ENCODE measurements at places on chromosomes 1 and 21.

DNA sequence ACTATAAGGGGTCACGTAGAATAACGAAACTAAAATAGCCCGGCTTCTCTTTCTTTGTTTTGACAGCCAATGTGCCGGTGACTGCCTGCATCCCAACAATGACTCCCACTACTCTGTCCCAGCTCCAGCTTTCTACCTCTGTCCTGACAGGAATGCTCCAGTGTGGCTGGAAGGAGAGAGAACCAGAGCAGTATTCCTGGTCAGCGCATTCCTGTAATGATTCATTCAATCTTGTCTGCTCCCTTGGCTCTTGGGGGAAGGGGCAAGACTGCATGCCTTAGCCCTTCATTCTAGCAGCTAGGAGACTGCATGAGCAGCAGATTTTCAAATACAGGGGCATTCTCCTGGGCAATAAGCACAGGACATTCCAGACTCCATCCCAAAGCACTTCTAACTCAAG lies 132.1 kb upstream of the PRMT6 start:
- DNase-seq = no peak

DNA sequence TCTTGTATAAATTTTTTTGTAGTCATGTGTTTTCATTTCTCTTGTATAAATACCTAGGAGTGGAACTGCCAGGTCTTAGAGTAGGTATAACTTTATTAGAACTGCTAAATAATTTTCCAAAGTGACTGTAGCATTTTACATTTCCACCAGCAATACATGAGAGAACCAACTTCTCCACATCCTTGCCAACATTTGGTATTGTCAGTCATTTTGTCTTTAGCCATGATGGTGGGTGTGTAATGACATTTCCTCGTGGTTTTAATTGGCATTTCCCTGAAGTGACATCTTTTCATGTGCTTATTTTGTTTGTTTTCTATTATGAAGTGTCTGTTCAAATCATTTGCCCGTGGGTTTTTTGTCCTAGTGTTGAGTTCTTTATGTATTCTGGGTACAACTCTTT lies 29.7 kb downstream of the ZBTB8A start:
- DNase-seq = no peak

GRCh38 chr1:167685844-167686243 lies 35.9 kb upstream of the MPZL1 start:
- DNase-seq = no peak

DNA sequence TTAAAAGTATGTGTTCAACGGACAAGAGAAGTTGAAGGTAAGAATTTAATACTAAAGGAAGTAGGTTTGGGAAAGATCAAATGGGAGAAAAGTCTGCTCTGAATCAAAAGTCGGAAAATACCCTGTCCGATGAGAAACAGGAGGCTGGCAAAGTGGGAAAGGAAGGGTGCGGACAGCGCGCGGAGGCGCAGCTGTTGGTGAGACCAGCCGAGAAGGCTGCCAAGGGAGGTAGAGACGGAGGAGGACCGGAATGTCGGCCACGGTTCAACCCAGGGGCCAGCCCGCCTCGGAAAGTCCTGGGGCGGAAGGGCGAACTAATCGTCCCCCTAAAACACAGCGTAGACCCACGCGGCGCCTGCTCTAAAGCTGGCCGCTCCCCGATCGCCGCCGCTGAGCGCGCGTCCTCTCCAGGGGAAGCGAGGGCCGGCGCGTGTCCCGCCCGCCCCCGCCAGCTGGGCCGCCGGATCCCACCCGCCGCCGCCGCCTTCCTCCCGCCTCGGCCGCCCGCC lies 639 bp upstream of the SPATA1 start:
- DNase-seq = peak; percentile 67

GRCh38 chr1:31765041-31765467 lies 914 bp upstream of the ADGRB2 start:
- DNase-seq = peak; percentile 55

GRCh38 chr1:61956784-61957183 lies 214.5 kb downstream of the PATJ start:
- no peak for DNase-seq

DNA sequence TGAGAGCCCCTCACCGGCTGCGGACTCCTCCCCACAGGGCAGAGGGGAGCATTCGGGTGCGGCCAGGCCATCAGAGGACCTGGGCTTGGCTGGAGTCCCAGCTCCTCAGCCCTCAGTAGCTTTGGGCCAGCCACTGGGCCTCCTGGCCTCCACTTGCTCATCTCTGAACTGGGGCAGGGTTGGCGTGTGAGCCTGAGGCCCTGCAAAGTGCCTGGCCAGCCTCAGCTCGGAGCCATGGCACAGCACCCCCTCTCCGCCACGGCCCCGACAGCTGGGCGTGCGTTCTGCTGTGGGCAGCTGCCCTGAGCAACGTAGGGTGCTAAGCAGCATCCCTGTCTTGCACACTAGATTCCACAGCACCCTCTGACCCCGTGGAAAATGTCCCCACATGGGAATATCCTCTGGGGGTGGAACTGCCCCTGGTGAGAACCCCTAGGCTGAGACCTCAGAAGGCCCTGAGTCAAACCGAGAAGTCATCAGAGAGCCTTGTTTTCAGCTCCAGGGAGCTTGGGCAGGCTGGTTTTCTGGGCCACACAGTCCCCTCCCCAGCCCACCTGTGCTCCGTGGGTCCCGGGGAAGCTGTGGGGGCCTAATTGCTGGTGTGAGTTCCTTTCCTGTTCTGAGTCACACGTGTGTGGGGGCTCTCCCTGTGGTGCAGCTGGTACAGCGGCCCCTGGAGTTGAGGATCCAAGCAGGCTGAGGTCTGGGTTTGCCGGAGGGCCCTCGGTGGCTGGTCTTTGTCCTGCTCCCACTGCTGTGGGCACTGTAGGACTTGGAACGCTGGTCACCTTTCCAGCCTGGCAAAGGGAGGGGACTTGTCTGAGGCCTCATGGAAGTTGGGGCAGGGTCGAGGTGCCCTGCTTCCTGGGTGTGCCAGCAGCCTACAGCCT lies 24.5 kb downstream of the TP73 start:
- peak; percentile 61 for DNase-seq

- no peak for DNase-seq
Measured at GRCh38 chr1:173300061-173301044, 93.2 kb upstream of the TNFSF4 start.

DNA sequence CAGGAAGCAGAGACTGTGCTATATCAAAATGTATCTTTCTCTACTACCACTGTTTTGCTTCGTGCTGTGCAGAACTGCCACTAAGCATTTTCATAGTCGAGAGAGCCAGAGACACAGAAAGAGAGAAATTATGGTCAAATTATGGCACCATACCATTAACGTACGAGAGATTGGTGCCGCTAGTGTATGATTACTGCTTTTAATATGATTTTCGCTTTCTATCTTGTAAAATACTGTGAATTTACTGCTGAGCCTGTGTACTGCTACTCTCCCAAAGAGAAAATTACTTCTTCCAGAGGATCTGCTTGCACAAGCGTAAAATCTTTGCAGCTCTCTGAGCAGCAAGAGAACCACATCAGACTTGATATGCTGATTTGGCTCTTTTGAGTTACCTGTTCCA lies 71.1 kb upstream of the ZNF281 start:
- no peak for DNase-seq
